ENCODE measurements at places on chromosomes 3 and 15. TPM values are rescaled to one million over a fixed set of nuclear protein-coding genes. Genes with fewer than 3 reads are reported as not detected.

FANCD2OS gene
- total RNA-seq = not detected

TGM5 gene
- total RNA-seq = not detected

CISH gene
- total RNA-seq = 30.8 TPM

PARP15 gene
- total RNA-seq = 4.9 TPM

CHRM5 gene
- total RNA-seq = 0.06 TPM

CRTAP gene
- 192 TPM for total RNA-seq

SPSB4 gene
- total RNA-seq = 0.57 TPM

ITIH4 gene
- total RNA-seq = 15.4 TPM

CNTN3 gene
- 3.8 TPM for total RNA-seq

IL17RE gene
- total RNA-seq = 8.5 TPM

DNA sequence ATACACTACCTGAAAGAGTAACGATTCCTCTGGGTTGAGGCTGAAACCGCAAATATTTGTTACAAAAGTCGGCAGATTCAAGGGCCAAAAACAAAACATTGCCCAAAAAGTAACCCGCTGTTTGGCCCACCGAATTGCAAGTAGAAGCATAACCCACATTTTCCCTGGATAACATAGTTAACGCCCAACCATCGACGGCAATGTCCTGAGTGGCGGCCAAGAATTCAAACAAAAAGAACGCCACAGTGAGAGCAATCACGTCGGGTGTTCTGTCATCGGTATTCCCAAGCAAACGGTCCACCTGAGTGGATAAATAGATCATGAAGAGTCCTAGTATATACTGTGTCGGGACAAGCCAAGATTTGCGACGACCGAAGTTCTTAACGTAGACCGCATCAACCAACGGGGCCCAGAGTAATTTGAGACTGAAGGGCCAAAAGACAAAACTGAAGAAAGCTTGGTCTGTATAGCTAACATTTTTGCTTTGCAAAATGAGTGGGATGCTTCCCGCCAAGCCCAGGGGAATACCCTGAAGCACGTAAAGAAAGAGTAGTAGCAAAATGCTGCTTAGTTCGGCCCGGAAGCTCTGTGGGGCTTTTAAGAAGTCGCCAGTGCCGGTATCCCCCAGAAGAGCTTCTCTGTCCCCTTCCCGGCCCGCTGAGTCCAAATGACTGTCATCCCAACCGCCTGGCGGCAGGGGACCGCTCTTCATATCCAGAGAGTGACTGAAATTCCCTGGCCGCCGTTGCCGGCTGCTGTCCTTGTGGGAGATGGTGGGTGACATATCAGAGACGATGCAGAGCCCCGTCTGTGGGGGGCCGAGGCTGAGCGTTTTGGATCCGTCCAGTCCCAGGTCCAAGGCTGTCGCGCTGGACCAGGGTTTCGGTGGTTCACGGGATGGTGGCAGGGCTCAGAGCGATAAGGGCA, 750 bp downstream of the SLC33A1 start:
- peak; percentile 86 for DNase-seq
- H3K27ac ChIP-seq = peak overlapping the region; percentile 69
- peaks cover 11% of the 10 kb centered on the region for H3K4me1 ChIP-seq
- H3K27me3 ChIP-seq = no peaks in the 10 kb centered on the region
- peak overlapping the region; percentile 70 for H3K4me3 ChIP-seq
- H3K36me3 ChIP-seq = no peaks in the 10 kb centered on the region

DNA sequence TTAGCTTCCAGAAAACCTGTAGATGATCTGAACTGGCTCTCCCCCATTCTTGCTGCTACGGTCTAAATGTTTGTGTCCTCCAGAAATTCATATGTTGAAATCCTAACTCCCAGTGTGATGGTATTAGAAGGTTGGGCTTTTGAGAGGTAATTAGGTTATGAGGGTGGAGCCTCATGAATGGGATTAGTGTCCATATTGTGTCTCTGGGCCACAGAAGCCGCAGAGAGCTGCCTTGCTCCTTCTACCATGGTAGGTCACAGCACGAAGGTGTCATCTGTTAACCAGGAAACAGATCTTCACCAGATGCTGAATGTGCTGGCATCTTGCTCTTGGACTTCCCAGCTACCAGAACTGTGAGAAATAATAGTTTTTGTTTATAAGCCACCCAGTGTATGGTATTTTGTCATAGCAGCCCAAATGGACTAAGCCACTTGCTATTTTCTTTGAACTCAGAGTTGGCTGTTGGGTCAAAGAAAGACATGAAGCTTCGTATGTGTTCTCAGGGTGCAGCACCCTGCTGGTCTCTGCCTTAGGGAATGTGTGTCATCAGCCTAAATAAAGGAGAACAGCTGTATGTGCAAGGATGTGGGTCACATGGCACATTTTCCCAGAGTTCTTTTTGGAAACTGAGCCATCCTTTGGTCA, 317.5 kb upstream of the SLCO3A1 start:
- no peaks in the 10 kb centered on the region for H3K27me3 ChIP-seq
- no peak overlapping the region for H3K4me3 ChIP-seq
- no peak for DNase-seq
- H3K4me1 ChIP-seq = no peaks in the 10 kb centered on the region

DNA sequence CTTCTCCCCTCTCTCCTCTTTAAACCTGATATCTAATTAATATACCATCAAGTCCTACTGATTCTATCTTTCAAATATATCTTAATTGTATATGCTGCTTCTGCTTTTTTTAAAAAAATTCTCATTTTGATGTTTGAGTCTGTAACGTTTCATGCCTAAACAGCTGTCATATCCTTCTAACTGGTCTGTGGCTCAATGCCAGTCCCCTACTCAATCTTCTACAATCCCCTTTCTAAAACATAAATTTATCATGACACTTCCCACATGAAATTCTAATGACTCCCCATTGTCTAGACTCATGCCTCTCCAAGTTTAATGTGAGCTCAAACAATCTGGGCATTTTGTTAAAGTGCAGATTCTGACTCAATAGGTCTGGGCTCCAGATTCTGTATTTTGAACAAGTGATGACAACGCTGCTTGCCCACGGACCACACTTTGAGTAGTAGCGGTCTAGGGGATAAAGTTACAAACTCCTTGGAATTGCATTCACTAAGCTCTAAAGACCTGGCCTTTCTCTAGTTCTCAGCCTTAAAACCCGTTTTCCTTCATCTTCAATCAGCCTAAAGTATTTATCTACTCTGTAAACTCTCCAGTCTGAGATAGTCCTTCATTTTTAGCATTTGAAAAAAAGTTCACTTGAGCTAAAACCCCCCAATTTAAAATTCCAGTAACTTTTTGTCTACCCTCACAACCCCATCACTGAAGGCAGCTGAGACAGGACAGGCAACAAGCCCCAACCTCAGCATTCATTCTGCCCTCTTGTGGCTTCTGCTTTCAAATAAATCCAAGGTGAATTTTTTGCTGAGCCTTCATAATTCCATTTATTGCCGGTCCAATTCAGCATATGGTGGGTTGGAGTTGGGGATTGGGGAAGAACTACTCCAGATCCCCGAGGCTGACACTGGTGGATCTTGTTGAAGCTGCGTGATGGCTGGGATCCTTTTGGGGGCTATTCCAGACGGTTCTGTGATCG, 88.1 kb upstream of the THRB start:
- H3K27ac ChIP-seq = no peak overlapping the region
- no peaks in the 10 kb centered on the region for H3K4me1 ChIP-seq
- no peaks in the 10 kb centered on the region for H3K27me3 ChIP-seq
- no peak overlapping the region for H3K4me3 ChIP-seq

DNA sequence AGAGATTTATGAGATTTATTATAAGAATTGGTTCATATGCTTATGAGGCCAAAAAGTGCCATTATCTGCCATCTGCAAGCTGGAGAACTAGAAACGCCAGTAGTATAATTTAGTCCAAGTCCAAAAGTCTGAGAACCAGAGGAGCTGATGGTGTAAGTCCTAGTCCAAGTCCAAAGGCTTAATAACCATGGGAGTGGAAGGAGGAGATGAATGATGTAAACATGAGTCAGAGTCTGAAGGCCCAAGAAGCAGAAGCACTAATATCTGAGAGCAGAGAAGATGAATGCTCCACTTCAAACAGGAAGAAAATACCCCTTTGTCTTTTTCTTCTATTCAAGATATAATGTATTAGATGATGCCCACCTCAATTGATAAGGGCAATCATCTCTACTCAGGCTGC, 185.7 kb downstream of the CGGBP1 start:
- H3K27me3 ChIP-seq = no peaks in the 10 kb centered on the region
- DNase-seq = no peak
- no peak overlapping the region for H3K4me3 ChIP-seq
- H3K4me1 ChIP-seq = no peaks in the 10 kb centered on the region
- no peak overlapping the region for H3K27ac ChIP-seq

DNA sequence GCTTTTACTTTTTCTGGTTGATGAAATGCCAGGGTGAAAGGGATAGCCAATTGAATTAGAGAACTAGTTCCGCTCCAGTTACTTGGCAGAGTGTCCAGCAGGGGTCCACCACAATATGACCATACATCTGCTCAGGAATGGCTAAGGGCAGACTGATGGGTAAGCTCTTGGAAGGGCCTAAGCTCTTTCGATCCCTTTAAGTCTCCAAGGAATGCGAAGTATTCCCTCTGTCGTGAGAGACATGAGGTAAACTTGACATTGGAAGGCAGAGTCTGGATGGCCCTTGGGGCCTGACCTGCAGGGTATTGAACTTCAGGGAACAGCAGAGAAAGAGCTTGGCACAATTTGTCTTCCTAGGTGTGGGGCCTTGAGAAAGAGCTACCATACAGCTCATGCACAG, 805.8 kb downstream of the PLOD2 start:
- H3K27ac ChIP-seq = no peak overlapping the region
- H3K36me3 ChIP-seq = no peaks in the 10 kb centered on the region
- DNase-seq = no peak
- H3K4me3 ChIP-seq = no peak overlapping the region
- H3K27me3 ChIP-seq = no peaks in the 10 kb centered on the region

DNA sequence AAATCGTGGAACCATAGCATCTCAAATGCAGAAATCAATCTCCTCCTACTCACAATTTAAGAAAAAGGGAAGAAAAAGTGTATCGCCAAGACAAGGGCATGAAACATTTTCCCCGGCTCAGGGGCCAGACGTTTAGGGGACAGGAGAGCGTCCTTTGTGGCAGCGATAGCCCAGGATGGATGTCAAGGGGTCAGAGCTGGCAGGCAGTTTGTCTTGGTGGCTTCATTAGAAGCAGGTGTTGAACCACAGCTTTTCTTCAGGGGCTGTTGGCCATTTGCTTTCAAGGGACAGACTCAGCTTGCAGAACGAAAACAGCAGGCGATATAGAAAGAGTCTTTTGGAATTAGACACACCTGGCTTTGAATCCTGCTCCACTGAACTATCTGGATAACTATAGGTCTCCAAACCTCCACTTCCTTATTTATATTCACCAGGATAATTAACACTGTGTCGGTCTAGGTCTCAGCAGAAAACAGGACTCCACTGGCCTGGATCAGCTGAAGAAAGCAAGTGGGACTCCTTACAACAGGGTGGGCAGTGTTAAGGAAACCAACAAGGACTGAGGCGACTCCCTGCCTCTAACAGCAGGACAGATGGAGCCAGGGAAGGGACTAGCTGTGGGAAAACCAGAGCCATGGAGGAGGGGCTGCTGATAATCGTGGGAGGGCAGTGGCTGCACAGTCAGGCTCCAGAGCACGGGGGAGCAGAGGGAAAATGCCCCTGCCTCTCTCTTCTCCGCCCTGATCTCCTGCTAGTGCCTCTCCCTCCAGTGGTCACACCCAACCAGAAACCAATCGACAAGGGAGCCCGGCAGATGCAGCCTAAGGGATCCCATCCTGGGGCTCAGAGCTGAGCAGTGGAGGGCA, 123.6 kb downstream of the LIPC start:
- DNase-seq = peak; percentile 49
- H3K4me3 ChIP-seq = no peak overlapping the region
- H3K27ac ChIP-seq = no peak overlapping the region
- no peaks in the 10 kb centered on the region for H3K4me1 ChIP-seq
- H3K36me3 ChIP-seq = no peaks in the 10 kb centered on the region
- H3K27me3 ChIP-seq = no peaks in the 10 kb centered on the region

DNA sequence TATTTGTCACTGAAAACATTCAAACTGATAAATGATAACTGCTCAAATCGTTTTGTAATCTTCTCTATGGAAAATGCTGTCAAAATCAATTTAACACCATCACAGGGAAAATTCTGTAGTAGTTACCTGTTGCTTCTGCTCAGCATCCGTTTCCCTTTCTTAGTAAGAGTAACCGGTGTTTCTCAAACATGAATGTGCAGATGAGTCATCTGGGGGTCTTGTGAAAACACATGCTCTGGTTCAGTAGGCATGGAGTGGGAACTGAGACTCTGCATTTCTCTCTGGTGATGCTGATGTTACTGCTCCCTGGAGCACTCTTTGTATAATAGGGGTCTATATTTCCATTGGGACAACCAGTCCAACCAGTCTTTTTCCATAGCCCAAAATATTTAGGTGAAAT, 145.1 kb downstream of the SEMA6D start:
- no peaks in the 10 kb centered on the region for H3K4me1 ChIP-seq
- no peak overlapping the region for H3K27ac ChIP-seq
- H3K27me3 ChIP-seq = no peaks in the 10 kb centered on the region
- DNase-seq = no peak

GRCh38 chr3:105260385-105260784, 106.3 kb upstream of the ALCAM start:
- no peaks in the 10 kb centered on the region for H3K36me3 ChIP-seq
- DNase-seq = no peak
- no peaks in the 10 kb centered on the region for H3K27me3 ChIP-seq
- H3K4me3 ChIP-seq = no peak overlapping the region
- H3K4me1 ChIP-seq = no peaks in the 10 kb centered on the region

- H3K27ac ChIP-seq = no peak overlapping the region
- H3K27me3 ChIP-seq = no peaks in the 10 kb centered on the region
- no peak overlapping the region for H3K4me3 ChIP-seq
- no peaks in the 10 kb centered on the region for H3K36me3 ChIP-seq
- no peak for DNase-seq
Measured at GRCh38 chr3:75863130-75863529, 77.8 kb upstream of the ZNF717 start.

DNA sequence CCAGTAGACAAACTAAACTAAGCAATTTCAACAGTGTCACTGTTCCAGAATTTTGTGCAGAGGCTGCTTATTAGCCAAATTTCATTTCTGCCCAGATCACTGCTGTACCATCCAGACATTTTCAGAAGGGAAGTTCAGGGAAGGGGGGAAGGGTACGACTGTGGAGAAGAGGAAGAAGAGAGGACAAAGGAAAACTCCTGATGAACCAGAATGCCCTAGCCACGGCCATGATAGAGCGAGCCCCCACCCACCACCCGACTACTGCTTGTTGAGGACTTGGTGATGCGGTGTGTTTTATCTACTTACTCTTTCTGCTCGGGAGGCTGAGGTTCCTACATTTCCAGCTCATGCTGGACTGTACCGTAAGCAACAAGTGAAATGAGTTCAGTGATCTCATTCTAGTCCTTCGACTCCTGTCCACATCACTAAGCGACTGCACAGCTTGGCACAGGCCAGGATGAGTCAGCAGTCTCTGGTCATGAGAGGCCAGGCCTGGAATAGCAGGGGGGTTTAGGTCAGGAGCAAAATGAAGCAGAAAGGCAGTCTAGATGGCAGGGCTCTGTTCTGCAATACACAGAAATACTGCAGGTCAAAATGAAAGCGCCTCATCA, 330.8 kb downstream of the TIGIT start:
- H3K4me1 ChIP-seq = peaks cover 43% of the 10 kb centered on the region
- H3K27ac ChIP-seq = peak overlapping the region; percentile 96
- DNase-seq = peak; percentile 76
- H3K36me3 ChIP-seq = no peaks in the 10 kb centered on the region
- H3K4me3 ChIP-seq = no peak overlapping the region

GRCh38 chr3:179672918-179673317, 20.1 kb downstream of the USP13 start:
- no peaks in the 10 kb centered on the region for H3K27me3 ChIP-seq
- H3K4me1 ChIP-seq = no peaks in the 10 kb centered on the region
- peak; percentile 57 for DNase-seq
- H3K4me3 ChIP-seq = no peak overlapping the region
- no peaks in the 10 kb centered on the region for H3K36me3 ChIP-seq

- H3K27me3 ChIP-seq = no peaks in the 10 kb centered on the region
- H3K4me1 ChIP-seq = peaks cover 7% of the 10 kb centered on the region
- H3K36me3 ChIP-seq = no peaks in the 10 kb centered on the region
- H3K27ac ChIP-seq = no peak overlapping the region
- H3K4me3 ChIP-seq = no peak overlapping the region
Measured at GRCh38 chr3:37779289-37780152, 82.2 kb upstream of the CTDSPL start.

Data from kidney (tissue), 22 donors.